ENCODE measurements at places on chromosomes 7 and 10. TPM values are rescaled to one million over a fixed set of nuclear protein-coding genes. Genes with fewer than 3 reads are reported as not detected.

DNA sequence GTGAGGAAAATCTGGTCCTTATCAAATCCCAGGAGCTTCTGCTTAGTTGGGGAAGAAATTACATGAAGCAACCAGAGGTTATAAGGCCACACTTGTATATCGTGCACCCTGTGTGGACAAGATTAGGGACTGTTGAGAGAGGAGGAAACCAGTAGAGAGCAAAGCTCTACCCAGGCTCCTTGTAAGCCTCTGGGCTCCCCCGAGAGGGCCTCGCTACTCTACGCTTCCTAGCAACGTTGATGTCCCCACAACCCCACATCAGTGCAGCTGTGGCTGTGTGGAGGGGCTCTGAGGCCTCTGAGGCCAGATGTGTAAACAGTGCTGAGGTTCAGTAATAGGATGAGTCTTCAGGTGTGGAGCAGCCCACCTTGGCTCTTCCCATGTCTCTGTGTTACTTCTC, 16.0 kb downstream of the HIF1AN start:
- H3K36me3 ChIP-seq = peaks cover 51% of the 10 kb centered on the region
- no peak overlapping the region for H3K4me3 ChIP-seq
- DNase-seq = peak; percentile 51

DNA sequence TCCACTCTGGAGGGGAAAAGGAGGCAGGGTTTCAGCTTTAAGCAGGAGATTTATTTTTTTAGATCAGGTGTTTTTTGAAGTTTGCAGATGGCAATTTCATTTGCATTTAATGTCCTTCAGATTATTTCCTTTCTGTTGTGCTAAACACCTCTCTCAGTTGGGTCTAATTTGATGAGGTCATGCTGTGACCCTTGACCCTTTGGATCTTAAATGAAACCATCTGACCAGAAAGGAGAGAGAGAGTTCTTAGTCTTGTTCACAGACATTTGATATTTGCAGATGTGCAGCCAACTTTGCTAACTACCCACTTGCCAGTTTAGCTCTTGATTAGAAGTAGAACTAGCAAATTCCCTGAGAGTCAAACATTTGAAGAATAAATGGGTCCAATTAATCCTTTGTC, 101.5 kb upstream of the RAB11FIP2 start:
- no peak overlapping the region for H3K4me3 ChIP-seq
- no peak overlapping the region for H3K27ac ChIP-seq
- no peaks in the 10 kb centered on the region for H3K4me1 ChIP-seq
- no peaks in the 10 kb centered on the region for H3K36me3 ChIP-seq

GRCh38 chr10:23702977-23703414, 264.1 kb downstream of the OTUD1 start:
- H3K4me3 ChIP-seq = no peak overlapping the region
- H3K4me1 ChIP-seq = no peaks in the 10 kb centered on the region
- no peaks in the 10 kb centered on the region for H3K27me3 ChIP-seq
- DNase-seq = peak; percentile 57

DNA sequence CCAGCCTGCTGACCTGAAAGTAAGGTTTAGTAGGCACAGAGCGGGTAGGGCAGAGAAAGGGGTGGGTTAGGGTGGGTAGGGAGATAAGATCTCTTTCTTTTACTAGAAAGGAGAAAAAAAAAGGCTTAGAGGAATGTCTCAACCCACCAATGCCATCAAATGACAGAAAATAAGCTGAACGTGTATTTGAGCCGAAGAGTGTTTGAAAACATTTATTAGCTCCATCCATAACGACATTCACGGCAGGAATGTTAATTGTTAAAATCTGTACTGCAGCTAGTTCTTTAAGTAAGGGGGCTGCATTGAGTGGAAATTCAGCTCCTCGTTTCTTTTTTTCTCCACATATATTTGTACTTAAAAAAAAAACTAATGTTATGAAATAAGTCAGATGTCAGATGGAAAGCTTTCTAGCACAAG, 63.7 kb upstream of the ARID5B start:
- H3K27ac ChIP-seq = peak overlapping the region; percentile 43
- H3K4me1 ChIP-seq = peaks cover 9% of the 10 kb centered on the region
- H3K27me3 ChIP-seq = no peaks in the 10 kb centered on the region
- DNase-seq = peak; percentile 76

GRCh38 chr7:34260279-34260678, 354.9 kb downstream of the BMPER start:
- peaks cover 3% of the 10 kb centered on the region for H3K4me1 ChIP-seq
- peak; percentile 87 for DNase-seq
- no peak overlapping the region for H3K4me3 ChIP-seq
- no peaks in the 10 kb centered on the region for H3K27me3 ChIP-seq
- H3K27ac ChIP-seq = peak overlapping the region; percentile 68
- H3K36me3 ChIP-seq = no peaks in the 10 kb centered on the region

GRCh38 chr10:60459701-60460457, 70.2 kb upstream of the ANK3 start:
- no peak overlapping the region for H3K4me3 ChIP-seq
- no peak overlapping the region for H3K27ac ChIP-seq
- no peaks in the 10 kb centered on the region for H3K36me3 ChIP-seq
- peak; percentile 41 for DNase-seq

DNA sequence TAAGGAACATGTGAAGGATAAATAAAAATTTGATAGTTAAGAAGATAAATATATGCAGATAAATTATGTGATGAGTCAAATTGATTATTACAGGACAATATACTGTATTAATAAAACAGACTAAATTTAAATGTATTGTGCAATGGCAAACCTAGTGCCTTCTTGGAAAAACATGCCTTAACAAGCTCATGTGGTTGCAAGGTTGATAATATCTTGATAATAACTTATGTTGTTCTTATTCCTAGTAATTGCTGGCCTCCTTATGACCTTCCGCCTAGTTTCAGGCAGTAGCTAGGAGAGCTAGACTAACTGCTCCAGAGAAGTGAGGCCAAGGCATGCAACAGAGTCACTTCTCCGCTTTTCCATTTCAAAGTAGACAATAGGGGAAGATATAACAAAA, 7.6 kb upstream of the RAB11FIP2 start:
- no peak overlapping the region for H3K27ac ChIP-seq
- H3K4me1 ChIP-seq = no peaks in the 10 kb centered on the region
- DNase-seq = no peak
- no peaks in the 10 kb centered on the region for H3K36me3 ChIP-seq

- H3K4me1 ChIP-seq = no peaks in the 10 kb centered on the region
- no peak for DNase-seq
- no peak overlapping the region for H3K27ac ChIP-seq
- H3K36me3 ChIP-seq = no peaks in the 10 kb centered on the region
Measured at GRCh38 chr10:15405319-15405718, 34.2 kb upstream of the FAM171A1 start.

DNA sequence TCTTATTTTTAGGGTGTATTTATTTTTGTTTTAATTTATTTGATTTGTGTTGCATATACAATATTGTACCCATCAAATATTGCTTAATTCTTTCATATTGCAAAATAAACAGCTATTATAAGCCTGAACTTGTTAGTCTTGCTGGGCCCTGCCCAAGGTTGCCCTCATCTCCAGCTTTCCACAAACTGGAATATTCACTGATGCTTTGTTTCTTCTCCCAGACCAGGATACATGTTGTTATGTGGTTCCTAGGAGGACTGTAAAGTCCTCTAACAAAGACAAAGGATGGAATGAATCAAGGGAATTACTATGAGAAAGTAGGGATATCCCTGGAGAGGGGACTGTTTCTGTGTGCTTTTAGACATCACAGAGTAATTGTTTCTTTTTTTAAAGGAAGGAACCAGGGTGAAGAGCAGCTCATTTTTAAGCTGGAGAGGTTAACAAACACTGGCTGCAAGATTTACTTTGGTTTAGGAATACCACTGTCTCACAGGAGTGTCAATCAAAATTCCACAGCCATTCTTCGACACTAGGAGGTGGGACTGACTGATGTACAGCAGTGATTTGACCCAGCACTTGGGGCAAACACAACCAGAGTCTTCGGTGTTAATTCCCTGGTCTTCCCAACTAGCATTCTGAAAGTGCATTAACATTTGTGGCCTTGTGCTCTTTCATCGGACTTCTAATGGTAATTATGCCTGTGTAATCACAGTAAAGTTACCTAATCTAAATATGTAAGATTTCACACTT, 14.8 kb upstream of the CD36 start:
- no peak for DNase-seq
- no peak overlapping the region for H3K4me3 ChIP-seq
- peaks cover 2% of the 10 kb centered on the region for H3K4me1 ChIP-seq

DNA sequence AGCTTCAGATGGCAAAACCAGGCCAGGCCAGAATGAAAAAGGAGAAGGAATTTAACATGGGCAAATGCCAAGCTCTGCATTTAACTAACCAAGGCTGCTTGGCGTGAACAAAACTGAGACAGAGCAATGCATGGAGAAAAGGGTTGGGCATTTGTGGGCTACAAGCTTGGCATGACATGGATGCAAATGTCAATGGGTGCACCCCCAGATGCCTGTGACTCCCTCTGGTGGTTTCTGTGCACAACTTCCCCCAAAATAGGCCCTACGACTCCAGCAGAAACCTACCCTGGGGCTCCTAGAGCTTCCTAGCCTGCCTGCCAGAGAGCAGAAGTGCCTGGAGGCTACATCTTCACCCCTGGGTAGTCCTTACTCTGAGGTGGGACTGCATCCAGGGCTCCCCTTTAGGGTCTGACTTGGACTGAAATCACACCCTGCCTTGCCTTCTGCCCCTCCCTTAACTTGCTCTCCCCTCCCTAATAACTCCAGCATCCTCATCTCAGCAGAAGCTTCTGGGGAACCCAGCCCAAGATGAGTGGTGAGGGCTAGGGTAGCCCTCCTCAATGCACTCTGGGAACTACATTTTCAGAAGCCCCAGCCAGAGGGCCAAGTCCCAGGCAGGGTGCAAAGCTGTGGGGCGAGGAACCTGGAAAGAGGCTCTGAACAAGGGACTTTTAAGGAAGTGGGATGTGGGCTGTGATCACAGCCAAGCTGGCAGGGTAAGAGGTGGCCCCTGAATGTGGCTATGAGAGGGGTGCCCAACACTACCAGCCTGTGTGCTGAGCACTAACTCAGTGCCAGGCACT, 11.3 kb downstream of the GPRIN2 start:
- no peak for DNase-seq
- H3K27ac ChIP-seq = no peak overlapping the region
- no peaks in the 10 kb centered on the region for H3K36me3 ChIP-seq
- peaks cover 17% of the 10 kb centered on the region for H3K27me3 ChIP-seq
- H3K4me1 ChIP-seq = peaks cover 5% of the 10 kb centered on the region

DNA sequence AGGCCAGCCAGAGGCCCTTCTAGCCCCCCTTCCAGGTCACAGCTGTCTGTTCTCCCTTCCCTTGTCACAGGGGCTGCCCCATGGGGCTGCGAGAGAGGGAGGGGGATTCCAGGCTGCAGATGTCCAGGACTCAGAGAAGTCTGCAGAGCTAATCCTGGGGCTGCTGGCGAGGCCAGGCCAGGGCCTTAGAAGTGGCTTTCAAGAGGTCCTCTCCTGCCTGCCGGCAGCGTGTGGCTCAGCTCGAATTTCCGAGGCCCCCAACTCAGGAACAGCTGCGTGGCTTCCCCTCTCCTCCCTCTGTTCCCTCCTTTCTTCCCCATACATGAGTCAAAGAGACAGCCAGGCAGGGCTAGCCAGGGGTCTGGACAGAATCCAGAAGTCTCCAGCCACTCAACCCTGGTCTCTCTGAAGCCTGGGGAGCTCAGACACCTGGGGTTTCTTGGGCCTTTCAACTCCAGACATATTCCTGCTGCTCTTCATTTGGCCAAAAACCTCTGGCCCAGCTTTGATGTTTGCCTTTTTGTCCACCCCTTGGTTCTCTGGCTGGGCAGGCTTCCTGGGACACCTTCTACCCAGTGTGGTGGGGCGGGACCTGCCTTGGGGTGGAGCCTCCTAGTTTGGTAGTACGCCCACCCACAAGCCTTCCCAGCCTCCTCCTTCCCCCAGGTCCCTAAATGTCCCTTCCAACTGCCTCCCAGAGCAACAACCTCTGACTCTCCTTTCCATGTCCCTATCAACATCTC, 21.8 kb upstream of the EIF5AL1 start:
- H3K36me3 ChIP-seq = no peaks in the 10 kb centered on the region
- DNase-seq = peak; percentile 92
- H3K27me3 ChIP-seq = no peaks in the 10 kb centered on the region
- peak overlapping the region; percentile 83 for H3K27ac ChIP-seq
- peaks cover 86% of the 10 kb centered on the region for H3K4me1 ChIP-seq
- no peak overlapping the region for H3K4me3 ChIP-seq

DNA sequence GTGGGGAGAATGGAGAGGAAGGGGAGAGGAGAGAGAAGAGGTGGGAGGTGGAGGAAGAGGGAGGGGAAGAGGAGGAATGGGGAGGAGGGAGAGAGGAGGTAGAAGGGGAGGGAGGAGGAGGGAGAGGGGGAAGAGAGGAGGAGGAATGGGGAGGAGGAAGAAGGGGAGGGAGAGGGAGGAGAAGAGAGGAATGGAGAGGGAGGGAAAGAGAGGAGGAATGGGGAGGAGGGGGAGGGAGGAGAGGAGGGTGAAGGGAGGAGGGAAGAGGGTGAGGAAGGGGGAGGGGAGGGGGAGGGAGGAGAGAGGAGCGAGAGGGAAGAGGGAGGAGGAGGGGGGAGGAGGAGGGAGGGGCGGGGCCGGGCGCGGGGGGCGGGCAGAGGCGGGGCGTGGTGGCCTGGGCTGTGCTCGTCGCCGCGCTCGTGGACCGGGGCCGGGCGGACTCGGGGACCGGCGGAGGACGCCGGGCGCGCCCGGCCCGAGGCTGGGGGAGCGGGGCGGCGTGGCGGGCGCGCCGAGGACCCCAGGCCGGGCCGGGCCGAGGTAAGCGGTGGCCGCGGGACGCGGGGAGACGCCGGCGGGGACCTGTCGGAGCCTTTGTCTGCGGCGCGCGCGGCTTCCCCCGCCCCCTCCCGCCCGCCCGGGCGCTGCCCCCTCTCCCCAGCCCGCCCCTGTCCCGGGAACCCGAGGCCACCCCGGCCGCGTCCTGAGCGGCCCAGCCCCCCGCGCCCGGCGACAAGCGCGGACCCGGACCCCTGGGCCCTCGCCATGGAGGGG, at the start of gene SLC29A4:
SLC29A4 (plus strand) TSS at position 401 of the 774 bp plus-strand sequence. CDS start 4,874 bp downstream, outside the sequence.
- DNase-seq = peak; percentile 68
- peak within 1 kb of the TSS; percentile 41 for H3K4me3 ChIP-seq
- peaks cover 2% of the 10 kb centered on the region for H3K27me3 ChIP-seq
- H3K27ac ChIP-seq = peak within 1 kb of the TSS; percentile 3

LEP gene
- total RNA-seq = not detected

LRRN3 gene
- 10.1 TPM for total RNA-seq

CALML5 gene
- total RNA-seq = not detected

XRCC2 gene
- total RNA-seq = 3.5 TPM

C10orf105 gene
- total RNA-seq = 0.09 TPM

HMX3 gene
- total RNA-seq = not detected

DRGX gene
- not detected for total RNA-seq

H2BK1 gene
- not detected for total RNA-seq

ARHGEF35 gene
- 0.80 TPM for total RNA-seq

SLC29A3 gene
- 1.7 TPM for total RNA-seq

All from muscle of leg (tissue), 16 donors.